ENCODE measurements at places on chromosomes 1 and 21. TPM values are rescaled to one million over a fixed set of nuclear protein-coding genes. Genes with fewer than 3 reads are reported as not detected.

The AGMAT gene
- 1.0 TPM for total RNA-seq

The CELA2A gene
- total RNA-seq, result not detected

DNA sequence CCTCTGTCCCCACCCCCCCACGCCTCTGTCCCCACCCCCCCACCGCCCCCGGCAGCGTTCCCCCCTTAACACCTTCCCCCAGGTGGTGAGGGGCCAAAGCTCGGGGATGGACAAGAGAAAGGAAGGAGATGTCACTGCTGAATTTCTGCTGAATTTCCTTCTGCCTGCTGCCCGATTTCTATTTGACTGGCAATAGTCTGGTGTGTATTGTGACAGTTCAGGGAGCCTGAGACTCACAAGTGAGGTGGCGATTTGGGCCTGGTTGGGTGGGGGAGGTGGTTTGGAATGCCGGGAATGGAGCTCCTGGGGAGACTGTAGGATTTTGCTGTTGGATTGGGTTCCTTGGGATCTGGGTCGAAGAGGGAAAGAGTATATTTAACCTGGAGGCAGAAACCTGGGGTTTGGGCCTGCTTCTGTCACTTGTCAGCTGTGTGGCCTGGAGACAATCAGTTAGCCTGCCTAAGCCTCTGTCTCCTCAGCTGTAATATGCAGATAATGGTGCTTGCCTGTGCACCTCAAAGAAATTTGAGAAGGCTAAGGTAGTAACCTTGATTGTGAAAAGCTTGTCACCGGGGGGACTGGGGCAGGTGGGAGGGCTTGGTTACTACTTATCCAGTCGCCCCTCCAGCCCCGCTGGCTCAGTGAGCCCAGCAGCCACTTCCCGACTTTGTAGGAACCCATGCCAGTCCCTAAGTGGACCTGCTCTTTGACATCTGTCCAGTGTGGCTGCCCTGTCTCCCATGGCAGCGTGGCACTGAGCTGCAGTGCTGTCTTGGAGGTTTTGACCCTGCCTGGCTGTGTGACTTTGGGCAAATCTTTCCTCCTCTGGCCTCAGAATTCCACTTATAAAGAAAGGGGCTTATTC is 7.7 kb upstream of the LMNA start:
- peak; percentile 54 for DNase-seq

- DNase-seq, result peak; percentile 5
Observed at GRCh38 chr1:179779645-179780272, 36.7 kb downstream of the FAM163A start.

The RUNX1 gene
- 41.6 TPM for total RNA-seq

The C1orf74 gene
- 3.1 TPM for total RNA-seq

- DNase-seq, result no peak
Observed at GRCh38 chr1:113210248-113210647, 137.2 kb downstream of the LRIG2 start.
